ENCODE measurements at places on chromosomes 2 and 18. TPM values are rescaled to one million over a fixed set of nuclear protein-coding genes. Genes with fewer than 3 reads are reported as not detected.

DNA sequence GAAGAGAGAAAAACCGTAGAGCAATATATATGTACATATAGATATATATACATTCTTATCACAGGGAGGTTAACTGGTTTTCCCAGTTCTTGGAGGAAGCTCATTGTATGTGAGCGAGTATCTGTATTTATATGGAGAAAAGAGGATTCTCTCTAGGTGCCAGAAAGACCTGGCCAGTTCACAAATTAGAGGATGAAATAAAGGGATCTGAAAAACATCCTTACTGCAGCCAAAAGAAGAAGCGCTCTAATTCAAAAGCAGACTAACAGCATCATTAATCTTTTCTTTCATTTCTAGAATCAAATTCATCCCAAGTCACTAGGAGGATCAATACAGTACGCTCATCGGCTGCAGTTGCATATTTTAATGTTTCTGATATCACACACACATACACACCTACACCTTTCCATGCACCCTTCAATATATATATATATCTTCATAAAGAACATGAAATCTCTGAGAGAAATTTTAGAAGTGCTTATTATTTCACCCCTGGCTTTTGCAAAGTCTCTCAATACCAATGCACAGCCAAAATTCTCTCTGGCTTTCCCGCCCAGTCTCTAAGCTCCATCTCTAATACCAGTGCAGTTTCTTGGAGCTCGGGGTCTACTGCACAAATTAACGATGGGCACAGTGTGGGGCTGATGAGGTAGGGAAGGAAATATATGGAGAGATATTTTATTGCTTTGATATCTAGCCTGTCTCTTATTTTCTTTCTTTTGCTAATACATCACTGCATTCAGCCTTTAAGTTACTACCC lies 731 bp downstream of the NRXN1 start:
- DNase-seq: no peak

GRCh38 chr2:8555543-8555942 lies 126.3 kb upstream of the ID2 start:
- no peak for DNase-seq

GRCh38 chr2:233262562-233262961 lies 11.1 kb downstream of the ATG16L1 start:
- DNase-seq: no peak

DNA sequence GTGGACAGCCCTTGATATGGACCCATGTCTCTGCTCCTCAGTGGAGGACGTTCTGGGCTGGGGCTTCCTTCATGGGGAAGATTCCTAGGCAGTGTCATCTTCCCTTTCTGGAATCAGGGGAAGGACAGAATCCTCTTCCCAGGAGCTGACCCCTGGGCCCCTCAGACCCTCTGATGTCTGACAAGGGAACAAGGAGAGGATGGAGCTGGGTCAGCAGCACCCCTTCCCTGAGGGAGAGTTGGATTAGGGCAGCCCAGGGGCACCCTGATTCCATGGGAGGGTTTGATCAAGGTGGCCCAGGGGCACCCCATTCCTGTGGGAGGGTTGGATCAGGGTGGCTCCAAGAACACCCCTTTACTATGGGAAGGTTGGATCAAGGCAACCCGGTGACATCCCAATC lies 86.5 kb downstream of the ACKR3 start:
- DNase-seq: no peak

DNA sequence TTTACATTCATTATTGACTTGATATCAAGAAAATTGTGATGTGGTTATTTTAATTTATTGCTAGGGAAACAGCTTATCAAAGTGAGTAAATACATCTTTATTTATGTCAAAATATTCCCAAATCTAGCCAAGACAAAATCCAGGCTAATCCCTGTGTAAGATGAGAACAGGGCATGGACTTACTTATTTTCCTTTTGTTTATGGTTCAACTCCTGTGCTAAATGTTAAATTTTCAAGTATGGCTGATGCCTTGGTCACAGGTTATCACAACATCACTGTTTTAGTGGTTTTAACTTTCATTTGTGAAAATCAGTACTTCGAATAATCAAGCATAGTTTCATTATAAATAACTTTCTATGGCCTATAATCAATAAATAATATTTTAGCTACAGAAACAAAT lies 657.0 kb upstream of the SYT4 start:
- no peak for DNase-seq

DNA sequence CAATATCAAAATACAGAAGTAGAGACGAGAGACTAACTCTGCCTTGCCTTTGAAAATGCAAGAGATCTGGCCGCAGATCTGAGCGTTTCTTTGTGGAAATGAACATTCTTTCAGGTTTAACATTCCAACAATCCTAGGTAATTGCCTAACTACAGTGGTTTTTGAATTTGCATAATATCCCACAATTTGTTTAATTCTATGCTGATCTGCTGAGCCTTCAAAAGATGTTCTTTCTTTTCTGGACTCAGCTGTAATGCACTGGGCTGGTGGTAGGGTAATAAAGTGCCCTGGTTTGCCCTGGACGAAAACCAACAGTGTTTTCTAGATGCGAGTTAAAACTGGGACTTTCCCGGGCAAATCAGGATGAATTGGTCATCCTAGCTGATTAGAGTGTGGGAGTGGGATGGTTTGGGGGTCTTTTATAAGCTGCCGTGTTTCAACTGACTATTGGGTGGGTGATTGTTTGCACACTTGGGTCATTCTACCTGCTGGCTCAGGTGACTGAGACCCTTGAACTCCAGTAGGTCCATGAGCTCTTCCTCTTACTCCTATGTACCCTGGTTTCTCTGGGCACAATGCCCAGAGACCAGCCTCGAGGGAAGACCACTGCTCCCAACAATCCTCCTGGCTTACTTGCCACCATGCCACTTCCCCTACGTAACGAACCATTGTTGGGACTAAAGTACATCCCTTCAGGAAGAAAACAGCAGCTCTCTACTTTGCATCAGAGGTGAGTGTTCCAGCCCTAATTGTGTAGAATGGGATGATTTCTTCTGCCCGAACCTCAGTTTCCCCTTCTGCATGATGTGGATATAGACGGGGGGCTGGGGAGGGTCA lies 3.4 kb upstream of the PAX8 start:
- no peak for DNase-seq

The KRTCAP3 gene
- 16.3 TPM for polyA plus RNA-seq
